MM.1S (cell line): ENCODE measurements at places on chromosomes 13 and 19.

GRCh38 chr13:84080748-84081530, 198.7 kb upstream of the SLITRK1 start:
- no peaks in the 10 kb centered on the region for H3K4me1 ChIP-seq
- DNase-seq = no peak

GRCh38 chr13:74093691-74094090, 40.5 kb downstream of the KLF12 start:
- DNase-seq = no peak
- no peak overlapping the region for H3K4me3 ChIP-seq
- no peaks in the 10 kb centered on the region for H3K27me3 ChIP-seq
- no peaks in the 10 kb centered on the region for H3K4me1 ChIP-seq
- no peak overlapping the region for H3K27ac ChIP-seq

- H3K36me3 ChIP-seq = no peaks in the 10 kb centered on the region
- no peaks in the 10 kb centered on the region for H3K27me3 ChIP-seq
- H3K4me1 ChIP-seq = peaks cover 27% of the 10 kb centered on the region
- peak overlapping the region; percentile 86 for H3K4me3 ChIP-seq
- DNase-seq = peak; percentile 49
Measured at GRCh38 chr19:19064811-19065745, 1.3 kb downstream of the SLC25A42 start.

DNA sequence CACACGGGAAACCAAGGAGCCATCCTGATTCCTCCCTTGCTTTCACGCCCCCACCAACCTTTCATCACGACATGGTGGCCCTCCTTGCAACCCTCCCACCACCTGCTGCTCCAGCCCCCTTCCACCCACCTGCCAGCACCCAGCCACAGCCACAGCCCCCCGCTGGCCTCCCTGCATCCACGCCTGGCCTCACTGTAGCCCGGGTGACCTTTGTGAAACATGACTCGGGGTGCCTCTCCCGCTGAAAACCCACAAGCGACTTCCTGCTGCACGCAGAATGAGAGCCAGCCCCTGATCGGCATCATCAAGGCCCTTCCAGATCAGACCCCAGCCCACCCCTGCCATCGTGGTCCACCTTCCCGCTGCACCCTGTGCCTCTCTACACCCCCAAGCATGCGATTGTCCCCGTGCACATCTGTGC, 14.9 kb downstream of the POP4 start:
- H3K4me1 ChIP-seq = no peaks in the 10 kb centered on the region
- no peaks in the 10 kb centered on the region for H3K36me3 ChIP-seq
- H3K27ac ChIP-seq = no peak overlapping the region
- H3K27me3 ChIP-seq = peaks cover 9% of the 10 kb centered on the region; the same call in 1 of the 2 replicates

DNA sequence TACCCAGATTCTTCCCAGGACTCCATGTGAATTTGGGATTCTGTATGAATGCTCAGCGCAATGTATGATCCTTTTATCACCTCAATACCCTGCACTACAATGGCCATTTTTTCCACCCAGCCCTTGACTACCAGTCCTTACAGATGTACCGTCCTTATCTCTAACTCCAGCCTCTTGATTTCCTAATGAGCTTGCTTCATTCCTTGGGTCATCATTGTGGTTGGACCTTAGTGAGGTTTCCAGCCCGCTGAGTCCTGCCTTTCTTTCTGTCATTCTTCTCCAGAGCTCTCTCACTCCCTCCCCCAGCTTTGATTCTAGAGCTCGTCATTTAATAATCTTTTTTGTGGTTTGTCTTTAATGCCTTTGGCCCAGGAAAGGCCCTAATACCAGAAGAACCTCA, 438.5 kb downstream of the ZNF536 start:
- H3K27ac ChIP-seq = no peak overlapping the region
- DNase-seq = no peak
- no peaks in the 10 kb centered on the region for H3K4me1 ChIP-seq
- no peaks in the 10 kb centered on the region for H3K36me3 ChIP-seq

- no peaks in the 10 kb centered on the region for H3K36me3 ChIP-seq
- no peaks in the 10 kb centered on the region; the same call in 1 of the 2 replicates for H3K4me1 ChIP-seq
- H3K27me3 ChIP-seq = no peaks in the 10 kb centered on the region
- no peak for DNase-seq
- H3K27ac ChIP-seq = no peak overlapping the region
Measured at GRCh38 chr13:80262051-80262695, 78.8 kb downstream of the SPRY2 start.

GRCh38 chr19:49687150-49687549, 2.2 kb upstream of the ADM5 start:
- no peak for DNase-seq
- no peaks in the 10 kb centered on the region for H3K4me1 ChIP-seq
- no peak overlapping the region for H3K4me3 ChIP-seq
- peaks cover 10% of the 10 kb centered on the region for H3K27me3 ChIP-seq

GRCh38 chr19:33256261-33256660, 30.6 kb upstream of the SLC7A10 start:
- H3K4me3 ChIP-seq = no peak overlapping the region
- no peaks in the 10 kb centered on the region for H3K4me1 ChIP-seq
- DNase-seq = no peak
- no peak overlapping the region for H3K27ac ChIP-seq
- no peaks in the 10 kb centered on the region for H3K36me3 ChIP-seq
- peaks cover 51% of the 10 kb centered on the region for H3K27me3 ChIP-seq
